ENCODE measurements at places on chromosomes 5 and 9.

GRCh38 chr9:134493461-134494272 lies 147.9 kb upstream of the COL5A1 start:
- no peak for DNase-seq

GRCh38 chr5:66209794-66210193 lies 65.7 kb downstream of the SREK1 start:
- no peak for DNase-seq

- DNase-seq = no peak
Measured at GRCh38 chr5:67986761-67987160, 228.8 kb upstream of the PIK3R1 start.

DNA sequence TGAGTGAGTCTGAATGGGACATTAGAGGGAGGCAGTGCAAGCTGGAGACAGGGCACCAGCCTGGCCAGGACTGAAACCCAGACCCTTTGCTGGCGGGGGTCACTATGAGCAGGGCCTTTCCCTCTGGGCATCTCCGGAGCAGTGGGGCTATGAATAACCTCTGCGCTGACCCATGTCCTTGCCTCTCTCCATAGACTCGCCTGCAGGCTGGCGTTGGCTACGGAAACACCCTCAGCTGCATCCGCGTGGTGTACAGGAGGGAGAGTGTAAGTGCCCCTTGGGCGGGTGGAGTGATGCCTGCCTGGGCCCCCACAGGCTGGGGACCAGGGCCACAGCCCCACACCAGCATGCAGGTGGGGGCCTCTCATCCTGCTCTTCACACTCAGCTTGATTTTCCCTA lies 15.8 kb downstream of the SLC25A48 start:
- no peak for DNase-seq

GRCh38 chr9:26131886-26132285 lies 453.6 kb upstream of the TUSC1 start:
- no peak for DNase-seq

- no peak for DNase-seq
Measured at GRCh38 chr9:107087222-107087621, 195.9 kb upstream of the RAD23B start.

- peak; percentile 40 for DNase-seq
Measured at GRCh38 chr5:102753889-102754766, 977 bp upstream of the PAM start.

DNA sequence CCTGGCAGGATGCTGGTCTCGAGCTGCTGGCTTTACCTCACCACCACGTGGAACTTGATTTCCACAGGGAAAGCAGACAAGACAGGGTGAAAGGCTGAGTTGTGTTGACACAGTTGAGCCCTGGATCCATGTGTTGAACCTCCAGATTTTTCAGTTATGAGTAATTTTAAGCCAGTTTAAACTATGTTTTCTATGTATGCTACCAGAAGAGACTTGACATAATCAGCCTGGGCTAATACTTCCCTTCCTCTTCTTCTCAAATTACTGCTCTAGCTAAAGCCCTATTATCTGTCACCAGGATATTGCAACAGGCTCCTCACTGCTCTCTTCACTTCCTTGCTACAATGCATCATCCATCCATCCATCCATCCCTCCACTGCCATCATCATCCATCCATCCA lies 12.0 kb upstream of the PHYKPL start:
- no peak for DNase-seq

DNA sequence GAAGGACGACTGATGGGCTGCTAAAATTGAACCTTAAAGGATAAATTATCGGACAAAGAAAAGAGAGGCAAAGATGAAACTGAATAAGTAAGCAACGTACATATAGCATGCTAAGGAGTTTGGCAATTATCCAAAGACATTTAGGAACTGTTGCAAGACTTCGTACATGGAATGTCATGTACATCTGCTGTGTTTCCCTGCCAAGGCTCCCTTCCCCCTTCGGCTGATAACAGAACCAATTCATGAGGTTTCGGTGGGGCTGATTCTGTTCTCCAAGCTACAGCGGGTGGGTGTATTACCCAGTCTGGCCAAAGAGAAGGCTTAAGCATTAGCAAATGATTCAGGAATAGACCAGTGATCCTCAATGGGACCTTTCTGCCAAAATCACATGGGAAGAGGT lies 190.9 kb upstream of the FREM1 start:
- DNase-seq = no peak

- DNase-seq = no peak
Measured at GRCh38 chr5:142571371-142571770, 114.5 kb downstream of the FGF1 start.

DNA sequence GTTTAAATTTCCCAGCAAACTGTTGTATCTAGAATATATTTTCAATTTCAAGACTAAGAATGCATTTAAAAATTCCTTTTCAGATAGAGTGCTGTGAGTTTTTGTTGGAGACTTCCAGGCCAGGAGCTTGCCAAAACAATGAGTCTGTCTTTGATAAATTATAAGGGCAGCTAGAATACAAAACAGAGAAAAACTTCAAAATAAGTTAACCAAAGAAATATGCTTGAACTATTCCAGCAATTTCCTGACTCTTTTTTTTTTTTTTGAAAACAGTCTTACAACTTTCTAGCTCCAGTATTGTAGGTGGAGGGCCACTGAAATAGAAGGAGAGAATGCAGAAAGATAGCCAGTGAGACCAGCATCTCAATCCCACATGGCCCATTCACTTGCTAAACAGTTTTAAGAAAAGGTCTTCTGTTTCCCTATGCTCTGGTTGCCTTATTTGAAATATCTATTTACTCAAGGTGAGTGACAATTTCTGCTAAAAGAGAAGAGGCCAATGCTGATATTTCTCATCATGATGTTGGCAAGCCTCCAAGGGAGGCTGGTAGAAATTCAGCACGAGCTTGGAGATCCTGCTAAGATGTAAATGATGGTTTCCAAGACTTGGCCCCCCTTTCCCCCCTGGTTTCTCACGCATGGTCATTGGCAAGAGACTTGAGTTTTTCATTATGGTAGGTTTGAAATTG lies 103.2 kb downstream of the USP20 start:
- DNase-seq = no peak

GRCh38 chr9:134696433-134696832 lies 54.8 kb downstream of the COL5A1 start:
- no peak for DNase-seq

DNA sequence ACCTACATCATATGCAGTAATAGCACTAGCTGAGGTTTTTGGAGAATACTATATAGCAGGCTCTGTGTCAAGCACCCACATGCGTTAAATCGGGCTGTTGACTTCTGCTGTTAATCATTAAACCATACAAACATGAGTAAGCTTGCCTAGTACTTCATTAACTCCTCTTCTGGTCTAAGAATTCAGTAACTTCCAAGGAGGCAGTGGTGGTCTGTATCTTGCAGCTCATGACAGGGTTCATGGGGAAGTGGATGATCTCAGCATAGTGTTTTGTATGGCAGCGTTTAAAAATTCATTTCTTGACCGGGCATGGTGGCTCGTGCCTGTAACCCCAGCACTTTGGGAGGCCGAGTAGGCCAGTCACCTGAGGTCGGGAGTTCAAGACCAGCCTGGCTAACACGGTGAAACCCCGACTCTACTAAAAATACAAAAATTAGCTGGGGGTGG lies at the start of gene HAVCR1:
TSS of gene HAVCR1 (minus strand) at position 24 of the 447 bp plus-strand sequence. CDS start 1,173 bp downstream, outside the sequence.
- DNase-seq = no peak

DNA sequence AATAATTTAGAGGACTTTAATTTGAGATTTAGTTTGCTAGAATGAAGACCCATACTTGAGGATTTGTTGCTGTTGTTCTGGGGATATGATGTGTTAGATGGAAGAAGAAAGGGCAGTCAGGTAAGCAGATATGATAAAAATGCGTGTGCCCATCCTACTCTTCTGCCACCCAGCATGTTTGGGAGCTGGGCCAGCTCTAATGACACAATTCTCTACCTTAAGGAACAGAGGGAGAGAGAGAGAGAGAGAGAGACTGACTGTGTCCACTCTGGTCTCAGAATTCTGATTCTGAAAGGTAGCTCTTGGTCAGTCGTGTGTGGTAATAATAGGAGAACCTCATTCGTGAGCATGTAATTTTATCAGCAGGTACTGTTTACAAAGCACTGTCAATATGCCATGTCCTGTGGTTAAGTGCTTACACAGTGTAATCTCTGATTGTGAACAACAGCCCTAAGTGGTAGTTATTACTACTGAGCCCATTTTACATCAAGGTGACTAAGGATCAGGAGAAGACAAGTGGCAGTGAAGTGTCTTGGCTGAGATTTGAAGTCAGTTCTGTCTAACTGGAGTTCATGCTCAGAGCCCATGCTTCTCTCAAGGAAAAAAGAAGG lies 307.4 kb upstream of the SEMA6A start:
- no peak for DNase-seq

DNA sequence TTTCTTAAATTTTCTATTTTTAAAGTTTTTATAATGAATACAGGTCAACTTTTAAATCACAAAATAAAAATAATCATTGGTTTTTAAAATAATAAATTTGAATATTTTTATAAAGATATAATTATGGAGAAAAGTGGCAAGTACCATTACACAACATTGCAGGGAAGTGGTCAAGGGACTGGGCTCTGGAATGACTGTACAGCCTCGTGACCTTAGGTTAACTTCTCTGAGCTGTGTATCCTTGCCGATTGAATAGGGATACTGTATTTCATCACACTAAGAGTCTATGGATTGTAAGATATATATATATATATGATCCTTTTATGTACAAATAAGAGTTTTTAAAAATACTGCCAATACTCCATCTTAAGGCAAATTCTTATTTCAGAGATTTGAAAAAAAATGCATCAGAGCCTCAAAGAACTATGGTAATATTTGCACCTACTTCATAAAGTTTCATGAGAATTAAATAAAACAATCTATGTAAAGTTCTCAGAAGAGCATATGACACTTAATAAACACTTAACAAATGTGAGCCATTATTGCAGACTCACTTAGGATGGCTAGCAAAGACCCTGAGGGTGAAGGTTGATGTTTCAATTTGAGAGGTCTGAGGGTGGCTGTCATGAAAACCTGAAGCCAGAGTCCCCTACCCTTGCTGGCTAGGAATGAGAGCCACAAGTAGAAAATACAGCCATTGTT lies 136.5 kb downstream of the CCDC192 start:
- DNase-seq = no peak

DNA sequence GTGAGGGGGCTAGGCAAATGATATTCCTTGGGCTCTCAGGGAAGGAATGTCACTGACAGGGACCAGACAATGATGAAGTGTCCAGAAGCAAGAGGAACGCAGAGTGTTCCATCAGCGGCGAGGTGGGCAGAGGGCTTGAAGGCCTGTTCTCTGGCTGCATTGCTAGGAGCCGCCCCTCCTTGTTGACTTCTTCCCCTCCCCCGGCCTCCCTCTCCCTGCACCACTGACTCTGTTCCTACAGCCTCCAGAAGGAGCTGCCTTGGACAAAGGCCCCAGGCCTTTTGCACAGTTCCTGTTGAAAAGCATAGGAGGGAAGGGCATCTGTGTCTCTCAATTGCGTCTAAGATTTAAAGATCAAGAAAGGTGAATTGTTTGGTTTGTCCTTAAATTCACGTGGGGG lies 12.4 kb downstream of the TLX3 start:
- no peak for DNase-seq

GRCh38 chr9:90098408-90098807 lies 493.6 kb downstream of the GADD45G start:
- DNase-seq = no peak

DNA sequence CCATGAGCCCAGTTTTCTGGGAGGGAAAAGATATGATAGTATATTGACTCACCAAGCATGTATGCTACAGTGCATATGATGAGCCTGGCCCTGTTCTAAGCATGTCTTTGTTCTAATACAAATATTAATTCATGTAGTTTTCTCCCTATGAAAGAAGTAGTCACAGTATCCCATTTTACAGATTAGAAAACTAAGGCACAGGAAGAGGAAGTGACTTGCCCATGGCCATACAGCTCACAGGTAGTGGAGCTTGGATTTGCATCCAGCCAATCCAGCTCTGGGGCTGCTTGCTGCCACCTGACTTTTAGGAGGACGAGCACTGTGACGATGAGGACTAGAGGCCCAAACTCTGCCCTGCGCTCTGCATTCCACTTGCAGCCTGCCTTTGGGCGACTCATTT lies 76.4 kb downstream of the AK8 start:
- no peak for DNase-seq

DNA sequence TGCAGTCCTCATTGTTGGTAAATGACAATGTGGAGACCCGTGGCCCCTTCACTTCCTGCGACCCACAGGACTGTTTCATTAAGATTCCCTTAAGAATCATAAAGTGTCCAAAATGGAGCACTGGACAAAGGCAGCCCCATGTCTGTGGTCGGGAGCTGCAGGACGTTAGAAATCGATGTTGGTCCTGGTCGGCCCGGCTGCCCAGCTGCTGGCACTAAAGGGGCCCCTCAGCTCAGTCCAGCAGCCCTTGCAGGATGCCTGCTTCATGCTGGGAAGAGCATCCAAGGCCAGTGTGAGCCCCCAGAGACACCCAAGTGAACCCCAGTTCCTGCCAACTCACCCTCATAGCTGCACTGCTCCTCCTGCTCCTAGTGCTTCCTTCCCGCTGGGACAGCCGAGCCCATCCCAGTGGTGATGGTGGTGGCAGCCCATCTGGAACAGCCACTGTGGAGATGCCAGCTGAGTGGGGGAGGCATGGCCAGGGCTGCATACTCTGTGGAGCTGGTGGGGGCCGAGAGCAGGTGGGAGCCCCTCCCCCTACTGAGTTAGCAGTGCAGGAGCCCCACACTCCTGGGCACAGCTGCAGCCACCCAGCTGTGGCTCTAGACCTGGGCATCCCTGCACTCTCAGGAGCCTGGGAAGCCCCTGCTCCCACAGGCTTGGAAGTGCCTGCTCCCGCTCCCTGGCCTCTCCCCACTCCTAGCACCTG lies 168.0 kb upstream of the IRX2 start:
- no peak for DNase-seq

DNA sequence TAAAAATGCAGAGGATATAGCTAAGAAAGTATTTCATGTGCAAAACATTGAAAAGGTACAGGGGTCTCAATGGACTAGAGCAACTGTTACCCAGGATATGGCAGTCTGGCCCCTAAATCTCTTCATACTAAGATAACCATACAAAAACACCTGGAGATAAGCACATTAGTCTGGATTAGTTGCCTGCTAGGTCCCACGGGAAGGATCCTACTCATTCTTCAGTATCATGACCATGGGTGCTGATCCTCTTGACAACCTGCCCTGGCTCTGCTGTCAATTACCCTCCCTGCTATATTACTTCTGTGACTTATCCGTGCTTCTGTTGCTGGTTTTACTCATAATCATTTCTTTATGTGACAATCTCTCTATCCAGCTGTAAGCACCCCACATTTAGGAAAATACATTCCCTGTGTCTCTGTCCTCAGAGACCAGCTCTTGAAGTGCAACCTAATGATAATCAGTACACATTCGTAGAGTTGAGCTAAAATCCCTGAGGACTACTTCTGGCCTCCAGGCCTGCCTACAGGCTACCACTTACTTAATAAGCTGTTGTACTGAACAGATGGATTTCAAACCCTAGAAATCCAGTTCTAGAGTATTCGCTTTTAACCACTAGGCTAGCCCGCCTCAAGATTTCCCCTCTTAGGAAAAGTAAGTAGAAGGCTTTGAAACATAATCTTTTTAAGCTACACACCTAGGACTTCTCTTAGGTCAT lies 190.5 kb upstream of the OR13F1 start:
- DNase-seq = no peak

DNA sequence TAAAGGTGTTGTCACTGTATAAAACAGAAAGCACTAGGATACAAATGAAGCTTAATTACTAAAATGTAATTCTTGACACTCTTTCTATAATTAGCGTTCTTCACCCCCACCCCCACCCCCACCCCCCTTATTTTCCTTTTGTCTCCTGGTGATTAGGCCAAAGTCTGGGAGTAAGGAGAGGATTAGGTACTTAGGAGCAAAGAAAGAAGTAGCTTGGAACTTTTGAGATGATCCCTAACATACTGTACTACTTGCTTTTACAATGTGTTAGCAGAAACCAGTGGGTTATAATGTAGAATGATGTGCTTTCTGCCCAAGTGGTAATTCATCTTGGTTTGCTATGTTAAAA lies 43.8 kb downstream of the NDFIP1 start:
- no peak for DNase-seq
